ENCODE measurements at places on chromosomes 1 and 21. TPM values are rescaled to one million over a fixed set of nuclear protein-coding genes. Genes with fewer than 3 reads are reported as not detected.

DEGS1 gene
- polyA plus RNA-seq = 11.2 TPM

FBXO2 gene
- polyA plus RNA-seq = 5.5 TPM

C1orf115 gene
- 13.5 TPM for polyA plus RNA-seq

ADAMTS5 gene
- polyA plus RNA-seq = 0.55 TPM

HES2 gene
- not detected for polyA plus RNA-seq

SLC44A3 gene
- 17.1 TPM for polyA plus RNA-seq

B3GALNT2 gene
- 6.2 TPM for polyA plus RNA-seq

TRIM17 gene
- polyA plus RNA-seq = not detected

UQCRHL gene
- 3.2 TPM for polyA plus RNA-seq

CYP4A22 gene
- not detected for polyA plus RNA-seq

DNA sequence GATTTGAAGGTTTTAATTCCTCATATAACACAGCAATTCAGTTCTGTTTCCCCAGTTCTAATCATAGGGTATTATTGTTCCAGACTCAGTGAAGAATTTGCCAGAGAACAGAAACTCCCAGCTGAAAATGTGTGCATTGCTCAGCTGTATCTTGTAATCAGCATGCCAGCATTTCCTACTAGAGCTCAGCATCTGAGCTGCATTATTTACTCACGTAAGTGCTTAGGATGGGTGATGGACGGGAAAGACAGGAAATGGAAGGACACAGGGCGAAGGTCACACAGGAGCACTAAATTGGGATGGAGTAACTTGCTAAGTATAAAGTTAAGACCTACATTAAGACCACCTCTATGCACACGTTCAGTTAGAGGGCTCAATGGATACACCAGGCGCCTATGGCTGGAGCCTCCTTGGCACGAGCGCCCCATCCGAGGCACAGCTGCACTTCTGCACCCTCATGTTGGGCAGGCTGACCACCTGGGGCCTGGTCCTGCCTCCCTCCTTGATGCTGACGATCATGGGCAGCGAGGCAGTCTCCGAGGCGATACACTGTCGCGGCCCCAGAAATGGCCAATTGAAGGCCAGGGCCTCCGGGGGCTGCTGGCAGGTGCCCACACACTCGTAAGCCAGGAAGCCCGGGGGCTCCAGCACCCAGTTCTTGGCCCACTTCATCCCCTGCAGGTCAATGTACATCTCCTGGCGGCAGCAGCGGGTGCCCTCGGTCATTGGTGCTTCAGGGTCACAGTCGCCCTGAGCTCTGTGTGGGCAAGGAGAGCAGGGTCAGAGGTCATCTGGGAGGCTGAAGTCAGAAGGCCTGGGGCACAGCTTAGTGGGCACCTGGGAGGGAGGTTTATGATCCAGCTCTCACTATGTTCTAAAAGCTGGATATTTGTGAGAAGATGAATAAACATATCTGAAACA lies 3.7 kb downstream of the LEFTY2 start:
- DNase-seq = no peak

GRCh38 chr1:155003766-155004351 lies 1.3 kb downstream of the ZBTB7B start:
- peak; percentile 83 for DNase-seq

GRCh38 chr1:31583995-31584868 lies 7.9 kb downstream of the TINAGL1 start:
- DNase-seq = peak; percentile 94

DNA sequence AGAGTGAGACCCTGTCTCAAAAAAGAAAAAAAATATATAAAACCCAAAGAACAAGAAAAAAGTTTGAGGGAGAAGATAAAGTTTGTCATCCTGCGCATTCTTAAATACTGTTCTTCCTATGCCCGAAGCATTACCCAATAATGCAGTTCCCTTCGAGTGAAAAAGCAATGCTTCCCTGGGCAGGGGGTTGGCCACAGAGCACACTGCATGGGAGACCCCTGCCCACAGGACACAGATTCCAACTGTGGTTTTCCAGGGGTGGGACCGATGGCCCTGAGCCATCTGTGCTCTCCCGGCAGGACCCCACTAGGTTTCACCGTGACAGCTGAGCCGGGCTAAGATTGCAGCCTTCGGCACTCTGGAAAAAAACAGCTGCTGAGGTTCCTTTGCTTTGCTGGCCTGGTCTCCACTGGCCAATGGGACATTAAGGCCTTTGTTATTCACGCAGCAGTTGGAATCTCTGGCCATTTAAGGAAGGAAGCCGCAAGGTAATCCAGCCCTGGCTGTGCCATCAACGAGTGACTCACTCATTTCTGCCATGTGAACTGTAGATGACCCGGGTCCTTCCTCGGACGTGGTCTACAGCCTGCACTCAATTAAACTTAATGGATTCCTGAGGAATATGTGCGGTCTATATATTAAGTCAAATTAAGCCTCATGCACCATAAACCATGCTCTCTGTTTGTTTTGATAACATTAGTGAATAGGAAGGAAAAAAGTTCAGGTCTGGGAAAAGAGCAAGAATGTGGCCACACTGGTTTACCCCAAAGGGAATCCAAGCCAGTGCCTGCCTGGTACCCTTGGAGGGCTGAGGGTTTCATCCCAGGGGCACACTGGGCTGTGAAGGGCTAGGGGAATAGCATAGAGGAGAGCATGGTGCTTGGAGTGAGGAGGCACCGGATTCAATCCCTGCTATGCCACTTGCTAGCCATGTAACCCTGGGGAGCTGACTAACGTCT lies 163.2 kb downstream of the ZBTB18 start:
- peak; percentile 68 for DNase-seq

DNA sequence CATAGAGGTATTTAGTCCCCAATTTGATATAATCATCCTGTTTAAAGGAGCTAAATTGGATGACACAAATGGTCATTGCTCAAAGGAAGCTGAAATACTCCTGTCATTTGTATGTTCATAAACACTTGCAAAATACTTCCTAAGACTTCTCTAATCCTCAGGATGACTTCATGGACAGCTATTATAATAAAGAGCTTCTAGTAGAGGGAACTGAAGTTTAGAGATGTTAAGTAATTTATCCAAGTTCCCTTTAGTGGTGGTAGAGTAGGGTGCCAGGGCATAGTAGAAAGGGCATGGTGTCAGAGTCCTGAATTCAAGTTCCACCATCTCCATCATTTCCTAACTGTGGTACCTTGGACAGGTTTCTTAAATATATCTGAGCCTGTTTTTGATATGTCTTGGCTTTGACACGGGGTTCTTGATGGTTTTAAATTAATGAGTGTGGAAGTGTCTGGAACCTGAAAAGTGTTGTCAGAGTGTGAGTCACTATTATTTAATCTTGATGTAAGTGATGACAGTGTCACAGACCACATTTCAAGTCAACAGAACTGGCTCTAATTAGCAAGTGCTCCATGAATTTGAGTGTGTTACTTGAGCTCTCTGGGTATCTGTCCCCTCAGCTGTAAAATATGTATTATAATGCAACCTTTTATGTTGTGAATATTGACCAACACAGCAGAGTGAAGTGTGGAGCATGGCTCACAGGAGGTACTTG lies 12.1 kb upstream of the GBP6 start:
- DNase-seq = no peak

- DNase-seq = no peak
Measured at GRCh38 chr1:1971688-1972087, 31.9 kb downstream of the CFAP74 start.

- no peak for DNase-seq
Measured at GRCh38 chr1:213659580-213660547, 327.9 kb upstream of the PROX1 start.

DNA sequence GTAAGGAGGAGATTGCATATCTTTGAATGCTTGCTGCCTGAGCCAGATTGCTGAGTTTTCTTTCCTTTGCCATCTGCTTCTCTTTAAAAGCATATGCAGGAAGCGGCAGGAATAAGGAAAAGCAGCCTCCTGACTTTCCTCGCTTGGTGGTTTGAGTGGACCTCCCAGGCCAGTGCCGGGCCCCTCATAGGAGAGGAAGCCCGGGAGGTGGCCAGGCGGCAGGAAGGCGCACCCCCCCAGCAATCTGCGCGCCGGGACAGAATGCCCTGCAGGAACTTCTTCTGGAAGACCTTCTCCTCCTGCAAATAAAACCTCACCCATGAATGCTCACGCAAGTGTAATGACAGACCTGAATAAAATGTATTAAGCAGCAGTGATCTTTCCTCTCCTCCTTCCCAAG lies 1.5 kb downstream of the CORT start:
- DNase-seq = peak; percentile 28

GRCh38 chr1:8512504-8512903 lies 194.6 kb downstream of the SLC45A1 start:
- no peak for DNase-seq

- DNase-seq = no peak
Measured at GRCh38 chr1:238492271-238492670, 601.5 kb upstream of the ZP4 start.

- DNase-seq = no peak
Measured at GRCh38 chr1:179366093-179366800, 476 bp downstream of the AXDND1 start.

GRCh38 chr1:69172003-69173000 lies 395.4 kb upstream of the LRRC7 start:
- DNase-seq = no peak

DNA sequence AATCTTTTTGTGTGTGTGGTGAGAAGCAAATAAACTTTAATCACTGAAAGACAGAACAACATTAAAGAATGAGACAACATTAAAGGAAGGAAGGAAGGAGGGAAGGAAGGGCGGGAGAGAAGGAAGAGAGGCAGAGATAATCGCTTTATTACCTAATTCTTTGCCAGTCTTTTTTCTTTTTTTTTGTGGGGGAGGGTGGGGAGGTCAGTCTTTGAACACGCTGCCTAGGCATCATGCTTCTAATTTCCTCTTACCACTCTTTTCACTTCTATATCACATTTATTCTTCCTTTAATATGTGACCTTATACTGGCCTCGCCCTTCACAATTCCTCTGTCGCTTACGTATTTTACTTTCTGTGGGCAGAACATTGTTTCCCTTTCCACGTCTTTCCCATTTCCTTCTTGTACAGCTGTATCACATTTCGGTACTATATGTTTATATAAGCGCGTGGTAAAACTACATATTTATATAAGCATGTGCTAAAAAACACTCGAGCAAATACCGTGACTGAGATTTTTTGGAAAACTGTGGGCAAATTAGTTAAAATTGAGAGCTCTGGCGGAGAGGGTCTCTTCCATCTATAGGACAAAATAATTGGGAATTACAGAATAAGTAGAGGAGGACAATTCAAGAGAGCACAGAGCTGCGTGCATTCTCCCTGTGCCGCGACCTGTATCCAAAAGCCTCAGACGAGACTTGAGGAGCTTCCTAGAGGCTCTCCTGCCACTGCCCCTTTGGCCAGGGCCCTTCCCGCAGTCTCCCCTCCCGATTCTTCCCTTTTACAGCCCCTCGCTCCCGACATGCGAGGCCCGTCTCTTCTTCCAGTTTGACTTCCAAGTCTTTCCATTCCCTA lies 823 bp upstream of the PRKAA2 start:
- DNase-seq = peak; percentile 42

- DNase-seq = no peak
Measured at GRCh38 chr1:93330196-93330595, 15.5 kb upstream of the DR1 start.

DNA sequence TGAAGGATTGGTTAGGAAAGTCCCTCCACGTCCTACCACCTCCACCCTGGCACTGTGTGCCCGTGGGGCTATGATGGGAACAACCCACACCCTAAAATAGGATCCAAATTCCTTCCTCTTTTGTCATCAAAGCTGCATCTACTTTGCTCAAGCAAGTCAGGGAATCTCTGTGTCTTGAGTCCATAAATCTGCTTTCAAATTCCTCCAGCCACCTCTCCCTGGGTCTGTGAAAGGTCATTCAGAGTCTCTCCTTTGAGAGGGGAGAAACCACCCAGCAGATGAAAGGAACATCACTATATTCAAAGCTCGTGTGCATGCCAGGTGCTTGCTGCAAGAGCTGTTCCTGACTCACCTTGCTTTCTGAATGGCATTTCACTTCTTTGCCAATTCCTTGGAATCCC lies 243.6 kb downstream of the TM2D1 start:
- DNase-seq = no peak

- DNase-seq = no peak
Measured at GRCh38 chr1:218815076-218815475, 358.6 kb upstream of the LYPLAL1 start.

DNA sequence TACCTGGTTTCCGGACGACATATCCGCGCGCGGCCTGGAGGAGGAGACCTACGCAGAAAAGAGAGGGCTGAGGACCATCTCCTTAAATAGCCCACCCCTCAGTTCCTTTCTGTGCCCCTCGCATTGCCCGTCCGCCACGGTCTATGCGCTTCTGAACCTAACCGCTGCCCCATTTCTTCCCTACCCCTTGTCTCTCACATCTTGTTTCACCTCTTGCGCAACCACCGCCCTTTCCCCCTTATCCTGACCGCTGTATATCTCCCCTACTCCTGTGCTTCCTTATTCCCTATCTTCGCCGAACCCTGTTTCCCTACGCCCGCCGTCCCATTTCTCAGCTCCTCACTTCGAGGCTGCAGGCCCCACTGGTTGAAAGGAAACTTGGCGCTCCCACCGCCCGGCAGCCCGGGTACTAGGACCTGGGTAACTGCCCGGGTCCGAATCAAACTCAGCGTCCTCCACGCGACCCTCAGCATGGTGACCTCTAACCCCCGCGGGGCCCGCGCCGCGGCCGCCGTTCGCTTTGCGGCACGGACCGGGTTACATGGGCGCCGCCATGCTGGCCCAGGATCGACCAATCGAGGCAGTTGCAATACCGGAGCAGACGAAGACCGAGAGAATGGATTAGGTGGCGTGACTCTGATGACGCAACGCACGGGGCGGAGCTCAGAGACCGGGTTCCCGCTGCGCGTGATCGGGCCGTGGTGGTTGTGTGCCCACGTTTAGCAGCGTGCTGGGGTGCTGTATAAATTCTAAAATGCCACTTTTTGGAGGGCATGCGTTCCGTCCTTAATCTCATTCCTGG lies at the start of gene MRPS15:
Gene MRPS15 (minus strand): TSS at position 582 of the 802 bp plus-strand sequence. CDS start 109 bp downstream, at position 473.
- peak; percentile 98 for DNase-seq

GRCh38 chr1:23537296-23537973 lies 6.4 kb upstream of the E2F2 start:
- DNase-seq = no peak

DNA sequence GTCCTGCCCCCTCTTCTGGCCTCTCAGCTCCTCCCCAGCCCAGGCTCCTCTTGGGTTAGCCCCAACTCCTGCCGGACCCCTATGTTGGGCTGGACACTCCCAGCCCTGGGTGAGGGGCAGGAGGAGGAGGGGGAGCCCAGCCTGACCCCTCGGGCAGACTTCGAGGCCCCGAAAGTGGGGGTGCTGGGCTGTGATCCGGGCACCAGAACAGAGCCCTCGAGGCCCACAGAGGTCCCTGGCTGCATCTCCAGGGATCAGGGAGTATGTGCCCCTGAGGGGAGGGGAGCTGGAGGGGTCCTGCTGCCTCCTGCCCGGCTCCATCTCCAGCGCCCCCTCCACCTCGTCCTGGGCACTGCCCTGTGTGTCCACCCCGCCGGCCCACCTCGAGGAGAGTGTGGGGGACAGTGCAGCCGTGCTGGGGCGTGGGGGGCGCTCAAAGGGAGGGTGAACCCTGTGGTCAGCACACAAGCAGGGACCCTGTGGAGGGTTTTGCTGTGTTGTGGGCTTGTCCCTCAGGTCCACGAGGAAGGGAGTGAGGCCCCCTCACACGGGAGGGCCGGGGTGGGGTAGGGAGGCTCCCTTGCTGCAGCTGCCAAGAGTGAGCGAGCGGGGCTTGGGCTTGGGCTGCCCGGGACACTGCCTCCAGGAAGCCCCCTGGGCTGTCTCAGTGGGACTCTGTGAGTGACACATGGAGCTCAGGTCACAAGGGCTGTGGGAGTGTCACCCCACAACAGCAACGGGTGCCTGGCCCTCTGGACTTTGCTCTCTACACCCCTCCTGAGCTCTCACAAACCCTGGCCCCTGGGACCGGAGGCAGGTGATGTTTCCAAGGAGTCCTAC lies 54.4 kb downstream of the COL18A1 start:
- DNase-seq = no peak

- DNase-seq = no peak
Measured at GRCh38 chr1:37131281-37131680, 97.0 kb upstream of the GRIK3 start.
